ENCODE measurements at places on chromosomes 13 and 19.

DNA sequence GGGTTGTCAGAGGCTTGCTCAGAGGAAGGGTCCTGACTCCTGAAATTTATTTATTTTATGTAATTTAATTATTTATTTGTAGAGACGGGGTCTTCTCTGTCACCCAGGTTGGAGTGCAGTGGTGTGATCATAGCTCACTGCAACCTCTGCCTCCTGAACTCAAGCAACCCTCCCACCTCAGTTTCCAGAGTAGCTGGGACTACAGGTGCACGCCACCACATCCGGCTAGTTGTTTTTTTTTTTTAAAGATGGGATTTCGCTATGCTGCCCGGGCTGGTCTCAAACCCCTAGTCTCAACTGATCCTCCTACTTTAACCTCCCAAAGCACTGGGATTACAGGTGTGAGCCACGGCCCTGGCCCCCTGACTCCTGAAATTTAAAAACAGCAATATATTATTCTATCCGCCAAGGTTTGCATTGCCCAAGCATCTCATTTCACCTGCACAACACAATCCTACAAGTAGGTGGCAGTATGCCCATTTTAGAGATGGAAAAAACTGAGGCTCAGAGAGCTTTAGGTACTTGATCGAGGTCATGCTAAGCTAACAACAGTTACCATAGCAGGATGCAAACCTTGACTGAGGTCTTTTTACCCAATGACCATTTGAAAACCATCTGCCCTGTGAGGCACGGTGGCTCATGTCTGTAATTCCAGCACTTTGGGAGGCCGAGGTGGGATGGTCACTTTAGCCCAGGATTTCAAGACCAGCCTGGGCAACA is 18.1 kb downstream of the ARHGEF18 start:
- peak; percentile 7 for DNase-seq

DNA sequence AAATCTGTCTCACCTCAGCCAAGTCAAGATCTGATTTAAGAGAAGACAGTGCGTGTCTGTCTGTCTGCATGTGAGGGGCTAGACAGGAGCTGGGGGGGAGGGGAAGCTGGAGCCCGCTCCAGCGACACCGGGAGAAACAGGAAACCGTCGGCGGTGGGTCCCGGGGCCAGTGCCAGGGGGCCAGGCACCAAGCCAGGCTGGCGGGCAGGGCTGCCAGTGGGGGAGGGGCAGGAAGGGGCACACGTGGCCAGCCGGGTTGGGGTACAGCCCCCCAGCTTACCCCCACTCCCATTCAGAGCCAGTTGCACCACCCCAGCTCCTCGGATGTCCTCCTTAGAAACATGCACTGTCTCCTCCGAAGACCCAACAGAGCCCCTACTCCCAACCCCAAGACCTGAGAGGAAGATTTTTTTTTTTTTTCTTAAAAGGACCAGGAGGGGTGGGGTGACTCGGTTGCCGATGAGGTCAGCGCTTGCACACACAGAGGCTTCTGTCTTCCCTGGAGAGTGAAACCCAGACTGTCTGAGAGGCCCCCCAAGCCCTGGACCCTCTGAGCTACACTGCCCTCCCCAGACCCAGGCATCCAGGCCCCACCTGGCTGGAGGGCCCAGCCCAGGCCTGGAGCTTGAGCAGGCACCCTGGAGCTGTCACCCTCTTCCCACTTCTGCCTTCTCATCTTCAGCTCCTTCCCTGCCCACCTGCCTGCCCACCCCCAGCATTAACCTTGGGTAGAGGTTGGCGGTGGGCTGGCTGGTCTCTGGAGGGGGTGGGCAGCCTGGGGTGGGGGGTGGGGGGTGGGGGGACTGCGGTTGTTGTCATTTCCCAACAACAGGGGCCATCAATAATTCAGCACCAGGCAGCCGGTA is 4.0 kb downstream of the ERF start:
- DNase-seq: no peak

DNA sequence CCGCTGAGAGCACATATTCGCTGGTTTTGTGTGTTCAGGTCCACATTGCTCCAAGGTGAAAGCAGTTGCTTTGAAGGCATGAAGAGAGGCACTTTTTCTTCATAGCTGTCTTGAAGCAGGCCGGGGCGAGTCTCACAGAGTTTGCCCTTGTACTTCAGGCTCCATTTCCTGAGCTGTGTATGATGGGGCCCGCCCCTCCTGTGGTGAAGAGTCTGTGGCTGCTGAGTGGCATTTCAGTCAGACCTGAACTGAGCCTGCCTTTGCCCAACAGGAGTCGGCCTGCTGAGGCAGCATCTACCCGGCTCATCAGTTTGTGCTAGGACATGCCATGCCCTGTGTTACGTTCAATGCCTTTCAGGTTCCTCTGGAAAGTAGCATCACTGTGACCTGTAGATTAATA is 44.4 kb upstream of the C1QTNF9 start:
- no peak for DNase-seq

DNA sequence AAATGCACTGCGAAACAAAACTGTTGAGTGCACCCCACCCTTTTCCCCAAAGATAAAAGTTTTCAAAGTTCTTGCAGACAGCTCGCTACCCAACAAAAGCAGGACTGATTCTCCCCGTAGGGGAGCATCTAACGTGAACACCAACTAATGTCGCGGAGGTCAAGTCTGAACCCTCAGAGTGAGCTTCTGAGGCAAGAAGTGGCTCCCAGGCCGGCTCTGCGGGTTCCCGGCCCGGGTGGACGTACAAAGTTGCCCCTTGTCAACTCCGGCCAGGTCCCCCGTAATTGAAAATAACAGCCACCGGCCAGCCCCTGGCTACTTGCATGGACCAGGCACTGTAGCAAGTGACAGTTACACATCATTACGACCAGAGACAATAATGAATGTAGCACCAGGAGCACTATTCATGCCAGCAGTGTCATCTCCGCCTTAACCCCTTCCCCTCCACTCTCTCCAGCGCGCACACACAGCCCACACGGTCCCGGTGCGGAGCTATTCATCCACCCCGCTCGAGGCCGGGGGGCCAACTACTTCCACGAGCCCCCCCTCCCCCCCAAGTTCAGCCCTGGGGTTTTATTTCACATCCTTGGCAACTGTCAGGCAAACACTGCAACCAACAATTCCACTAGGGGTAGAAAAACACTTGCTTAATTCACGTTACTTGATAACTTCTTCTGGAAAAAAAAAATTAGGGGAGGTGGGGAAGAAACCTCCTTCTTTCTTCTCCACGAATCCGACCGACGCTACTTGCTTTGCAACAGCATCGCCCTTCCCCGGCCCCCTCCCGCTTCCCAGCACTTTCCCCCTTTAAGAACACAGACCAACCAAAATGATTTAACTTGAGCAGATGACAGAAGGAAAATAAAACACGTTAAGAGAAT is 1.2 kb downstream of the KLF12 start:
- peak; percentile 78 for DNase-seq

GRCh38 chr19:45177817-45178261 is at the start of gene TRAPPC6A:
Gene TRAPPC6A (minus strand): TSS chr19:45178237. CDS start chr19:45178218, 19 bp downstream.
- DNase-seq: no peak

GRCh38 chr13:44884076-44884729 is 105.1 kb downstream of the NUFIP1 start:
- no peak for DNase-seq

DNA sequence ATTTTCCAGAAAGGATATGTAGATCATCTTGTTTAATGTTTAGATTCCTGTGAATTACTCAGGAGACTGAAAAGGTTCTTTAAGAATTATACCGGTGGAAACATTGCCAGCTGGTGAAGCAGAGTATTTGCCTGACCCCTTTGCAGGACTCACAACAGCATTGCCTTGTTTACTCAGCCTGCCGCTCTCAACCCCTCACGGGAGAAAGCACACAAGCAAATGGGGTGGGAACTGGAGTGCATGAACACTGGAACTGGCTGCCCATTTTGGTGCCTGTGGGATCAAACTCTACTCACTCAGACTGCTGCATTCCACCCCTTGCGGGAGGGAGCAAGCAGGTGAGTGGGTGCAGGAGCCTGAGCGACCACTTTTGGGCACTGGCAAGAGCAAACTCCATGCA is 804.7 kb upstream of the SLITRK1 start:
- DNase-seq: no peak

- DNase-seq: no peak
Observed at GRCh38 chr19:39200066-39200802, 3.5 kb downstream of the NCCRP1 start.

GRCh38 chr19:35267353-35267817 is 1.4 kb upstream of the USF2 start:
- DNase-seq: no peak

DNA sequence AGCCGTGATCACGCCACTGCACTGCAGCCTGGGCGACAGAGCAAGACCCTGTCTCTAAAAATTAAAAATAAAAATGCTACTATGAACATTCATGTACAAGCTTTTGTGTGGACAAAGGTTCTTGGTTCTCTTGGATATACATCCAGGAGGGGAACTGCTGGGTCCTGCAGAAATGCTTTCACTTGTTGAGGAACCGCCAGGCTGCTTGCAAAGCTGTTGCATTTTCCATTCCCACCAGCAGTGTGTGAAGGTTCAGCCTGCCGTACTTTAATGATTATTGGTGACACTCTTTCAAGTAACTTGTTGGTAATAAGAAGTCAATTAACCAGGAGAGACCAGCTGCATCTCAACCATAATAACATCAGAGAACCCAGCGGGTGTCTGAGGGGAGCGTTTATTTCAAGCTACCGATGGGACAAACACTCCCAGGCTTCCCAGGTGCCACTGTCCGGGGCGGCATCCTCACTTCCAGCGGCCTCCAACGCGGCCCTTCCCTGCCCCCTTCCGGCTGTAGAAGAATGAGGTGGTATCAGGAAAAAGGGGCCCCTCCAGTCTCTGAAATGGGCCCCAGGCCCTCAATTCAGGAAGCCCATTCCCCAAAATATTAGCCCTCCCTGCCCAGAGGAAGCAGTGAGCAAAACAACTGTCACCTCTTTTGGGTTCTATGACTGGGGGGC is 15.2 kb upstream of the PPP1R12C start:
- DNase-seq: no peak

DNA sequence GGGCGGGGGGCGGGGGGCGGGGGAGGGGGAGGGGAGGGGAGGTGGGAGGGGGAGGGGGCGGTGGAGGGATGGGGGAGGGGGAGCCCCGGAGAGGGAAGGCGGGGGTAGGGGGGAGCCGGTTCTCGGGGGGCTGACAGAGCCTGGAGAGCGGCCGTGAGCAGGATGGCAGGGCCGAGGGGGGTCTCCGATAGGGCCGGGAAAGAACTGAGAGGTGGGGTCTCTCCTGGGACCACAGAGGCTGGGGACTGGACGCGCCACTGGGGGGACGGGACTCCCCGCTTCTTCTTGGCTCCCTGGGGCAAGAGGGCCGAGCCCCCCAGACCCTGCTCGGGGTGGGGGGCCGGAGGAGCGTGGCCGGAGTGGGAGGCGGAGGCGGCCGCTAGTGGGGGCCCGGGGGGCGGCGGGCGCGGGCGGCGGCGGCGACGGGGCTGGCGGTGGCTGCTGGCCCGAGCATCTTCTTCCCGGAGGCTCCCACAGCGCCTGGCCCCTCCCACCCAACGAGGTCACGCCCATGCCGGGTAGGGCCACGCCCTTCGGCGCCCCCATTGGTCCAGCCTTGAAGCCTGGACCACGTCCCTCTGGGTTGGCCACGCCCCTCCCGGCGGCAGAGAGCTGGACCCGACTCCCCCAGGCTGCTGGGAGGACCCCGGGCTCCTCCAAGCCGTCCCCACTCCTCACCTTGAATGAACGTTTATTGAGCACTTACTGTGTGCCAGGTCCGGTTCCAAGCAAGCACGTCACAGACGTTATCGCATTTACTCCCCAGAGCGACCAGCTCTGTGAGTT is at the start of gene NOVA2:
Gene NOVA2, minus strand, starts transcription at position 313 of the 786 bp plus-strand sequence. CDS start 514 bp downstream, outside the sequence.
- peak; percentile 87 for DNase-seq

GRCh38 chr19:13744174-13744573 is 20.1 kb upstream of the MRI1 start:
- DNase-seq: no peak

DNA sequence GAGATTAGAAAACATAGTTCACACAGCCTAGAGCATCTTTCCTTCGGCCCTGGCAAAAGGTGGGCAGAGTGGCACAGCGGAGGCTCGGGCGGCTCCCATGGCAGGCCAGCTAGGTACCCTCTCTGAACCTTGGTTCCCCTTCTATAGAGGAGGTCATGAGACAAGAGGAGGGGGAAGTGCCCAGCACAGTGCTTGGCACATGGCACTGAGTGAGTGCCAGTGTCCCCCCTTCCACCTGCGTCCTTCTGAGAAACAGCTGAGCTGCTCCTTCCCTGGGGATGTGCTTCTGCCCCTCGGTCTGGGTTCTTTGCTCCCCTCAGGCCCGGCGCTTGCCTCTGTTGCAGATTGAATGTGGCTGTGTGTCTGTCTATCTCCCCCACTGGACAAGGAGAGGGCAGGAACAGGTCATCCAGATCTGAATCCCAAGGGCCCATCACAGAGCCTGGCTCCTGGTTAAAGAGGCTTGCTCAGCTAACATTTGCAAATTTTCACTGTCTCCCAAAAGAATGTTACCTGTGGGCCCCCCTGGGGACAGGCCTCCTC is 165.6 kb downstream of the USP12 start:
- DNase-seq: no peak

GRCh38 chr19:47438793-47439220 is 19.5 kb upstream of the MEIS3 start:
- DNase-seq: no peak

- no peak for DNase-seq
Observed at GRCh38 chr13:37645181-37645740, 46.7 kb upstream of the POSTN start.

DNA sequence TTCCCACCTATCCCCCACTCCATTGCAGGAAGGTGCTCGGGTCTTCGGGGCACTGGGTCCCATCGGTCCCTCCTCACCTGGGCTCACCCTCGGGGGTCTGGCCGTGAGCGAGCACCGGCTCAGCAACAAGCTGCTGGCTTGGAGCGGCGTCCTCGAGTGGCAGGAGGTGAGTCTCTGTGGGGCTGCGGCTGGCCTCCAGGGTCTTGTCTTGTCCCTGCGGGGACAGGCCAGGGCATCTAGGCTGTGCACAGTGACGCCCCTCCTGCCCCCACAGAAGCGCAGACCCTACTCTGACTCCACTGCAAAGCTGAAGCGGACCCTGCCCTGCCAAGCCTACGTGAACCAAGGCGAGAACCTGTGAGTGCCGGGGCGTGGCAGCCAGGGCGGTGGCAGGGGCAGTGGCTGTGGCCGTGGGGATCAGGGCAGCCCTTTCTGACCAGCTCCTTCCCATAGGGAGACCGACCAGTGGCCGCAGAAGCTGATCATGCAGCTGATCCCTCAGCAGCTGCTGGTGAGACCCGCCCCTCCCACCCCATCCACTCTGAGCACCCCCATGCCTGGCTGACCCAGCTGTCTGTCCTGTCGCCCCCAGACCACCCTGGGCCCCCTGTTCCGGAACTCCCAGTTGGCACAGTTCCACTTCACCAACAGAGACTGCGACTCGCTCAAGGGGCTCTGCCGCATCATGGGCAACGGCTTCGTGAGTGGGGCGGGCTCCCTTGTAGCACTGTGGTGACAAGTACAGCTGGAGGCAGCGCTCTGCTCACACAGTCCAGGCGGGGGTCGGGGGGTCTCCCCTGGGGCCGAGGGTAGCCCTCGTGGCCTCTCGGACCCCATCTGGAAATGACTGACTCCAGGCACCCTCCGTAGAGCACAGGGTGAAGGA is 3.7 kb downstream of the PTOV1 start:
- DNase-seq: no peak

- DNase-seq: no peak
Observed at GRCh38 chr13:39105110-39105509, 66.9 kb downstream of the NHLRC3 start.

Measured in aorta (tissue), 5 donors.